ENCODE measurements at places on chromosomes 7 and 10.

DNA sequence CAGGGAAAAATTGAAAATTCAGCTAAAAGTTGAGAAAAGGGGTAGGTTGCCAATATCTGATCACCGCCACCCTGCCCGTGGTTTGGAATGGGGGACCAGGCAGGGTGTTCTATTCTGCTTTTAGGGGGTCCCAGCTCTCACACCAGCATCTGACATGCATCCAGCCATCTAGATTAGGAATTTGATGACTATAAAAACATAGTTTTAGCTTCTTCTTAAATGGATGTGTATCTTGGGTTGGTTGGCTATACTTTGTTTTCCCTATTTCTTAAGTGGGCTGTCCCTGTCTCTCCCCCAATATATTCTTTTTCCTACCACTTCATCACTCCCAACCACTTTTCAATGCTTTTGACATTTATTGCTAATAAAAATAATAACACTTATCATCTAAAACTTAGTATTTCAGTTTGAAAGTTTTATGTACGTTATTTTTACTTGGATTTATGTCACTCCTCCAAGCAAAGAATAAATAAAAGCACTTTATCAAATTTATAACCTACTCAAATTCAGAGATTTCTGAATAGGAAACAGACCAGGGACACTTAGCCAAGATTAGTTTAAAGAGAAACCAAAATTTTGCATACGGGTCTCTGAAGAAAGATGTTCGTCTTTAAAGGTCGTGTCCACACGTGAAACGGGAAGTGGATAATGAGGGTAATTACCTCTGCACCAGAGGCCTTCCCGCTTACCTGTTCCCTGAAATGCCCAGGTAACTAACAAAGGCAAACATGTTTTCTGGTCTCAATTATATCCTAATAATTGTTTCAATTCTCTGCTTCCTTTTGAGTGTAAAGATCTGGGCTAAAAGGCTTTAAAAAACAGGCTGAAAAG, 233.2 kb upstream of the AUTS2 start:
- DNase-seq = no peak

GRCh38 chr7:142890874-142891485, 5.4 kb upstream of the TRPV6 start:
- no peak for DNase-seq

GRCh38 chr10:79491143-79491835, 21.0 kb upstream of the EIF5AL1 start:
- no peak for DNase-seq

GRCh38 chr7:101817471-101818286, at the start of gene CUX1:
Gene CUX1, plus strand, starts transcription at chr7:101817626. Its CDS starts 14 bp downstream, at chr7:101817640.
- no peak for DNase-seq

DNA sequence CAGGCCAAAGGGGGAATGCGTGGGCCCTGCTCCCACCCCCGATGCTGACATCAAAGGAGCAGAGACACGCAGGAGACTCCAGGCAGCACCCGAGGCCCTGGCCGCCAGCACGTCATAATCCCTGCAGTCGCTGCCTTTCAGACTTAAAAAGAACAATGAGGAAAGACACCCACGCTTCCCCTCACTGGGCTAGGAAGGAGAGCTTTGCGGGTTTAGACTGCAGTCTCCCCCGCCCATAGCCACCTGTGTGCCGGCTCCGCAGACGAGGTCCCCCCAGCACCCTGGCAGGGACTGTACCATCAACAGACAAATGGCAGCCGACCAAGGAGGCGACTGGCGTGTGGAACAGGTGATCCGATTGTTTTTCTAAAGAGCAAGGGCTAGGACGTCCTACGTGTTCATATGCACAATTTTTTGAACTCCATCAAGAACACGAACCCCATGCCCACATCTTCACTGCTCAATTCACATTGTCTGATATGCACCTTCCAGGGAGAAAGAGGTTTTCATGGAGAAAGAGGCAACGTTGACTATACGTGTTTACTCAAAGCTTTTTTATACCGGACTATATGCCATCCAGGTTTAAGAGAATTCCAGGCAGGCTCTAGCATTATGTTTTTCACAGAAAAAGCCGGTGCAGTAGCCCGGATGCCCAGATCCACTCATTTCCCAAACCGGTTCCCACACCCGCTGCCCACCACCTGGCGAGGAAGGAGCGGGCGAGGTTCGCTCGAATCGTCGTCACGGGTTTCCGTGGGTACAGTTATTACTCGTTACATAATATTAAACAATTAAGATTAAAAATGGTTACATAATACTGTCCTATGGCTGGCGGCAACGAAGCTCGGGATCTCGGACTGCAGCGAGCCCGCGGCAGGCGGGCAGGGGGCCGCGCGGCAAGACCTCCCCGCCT, 1.1 kb downstream of the GRB10 start:
- no peak for DNase-seq

- DNase-seq = no peak
These were observed 92.4 kb downstream of the SAMD9 start for GRCh38 chr7:93025389-93025788.

- DNase-seq = peak; percentile 71
These were observed 1.1 kb downstream of the PPIA start for GRCh38 chr7:44797329-44798258.

GRCh38 chr7:155951554-155952158, 139.4 kb upstream of the SHH start:
- no peak for DNase-seq

DNA sequence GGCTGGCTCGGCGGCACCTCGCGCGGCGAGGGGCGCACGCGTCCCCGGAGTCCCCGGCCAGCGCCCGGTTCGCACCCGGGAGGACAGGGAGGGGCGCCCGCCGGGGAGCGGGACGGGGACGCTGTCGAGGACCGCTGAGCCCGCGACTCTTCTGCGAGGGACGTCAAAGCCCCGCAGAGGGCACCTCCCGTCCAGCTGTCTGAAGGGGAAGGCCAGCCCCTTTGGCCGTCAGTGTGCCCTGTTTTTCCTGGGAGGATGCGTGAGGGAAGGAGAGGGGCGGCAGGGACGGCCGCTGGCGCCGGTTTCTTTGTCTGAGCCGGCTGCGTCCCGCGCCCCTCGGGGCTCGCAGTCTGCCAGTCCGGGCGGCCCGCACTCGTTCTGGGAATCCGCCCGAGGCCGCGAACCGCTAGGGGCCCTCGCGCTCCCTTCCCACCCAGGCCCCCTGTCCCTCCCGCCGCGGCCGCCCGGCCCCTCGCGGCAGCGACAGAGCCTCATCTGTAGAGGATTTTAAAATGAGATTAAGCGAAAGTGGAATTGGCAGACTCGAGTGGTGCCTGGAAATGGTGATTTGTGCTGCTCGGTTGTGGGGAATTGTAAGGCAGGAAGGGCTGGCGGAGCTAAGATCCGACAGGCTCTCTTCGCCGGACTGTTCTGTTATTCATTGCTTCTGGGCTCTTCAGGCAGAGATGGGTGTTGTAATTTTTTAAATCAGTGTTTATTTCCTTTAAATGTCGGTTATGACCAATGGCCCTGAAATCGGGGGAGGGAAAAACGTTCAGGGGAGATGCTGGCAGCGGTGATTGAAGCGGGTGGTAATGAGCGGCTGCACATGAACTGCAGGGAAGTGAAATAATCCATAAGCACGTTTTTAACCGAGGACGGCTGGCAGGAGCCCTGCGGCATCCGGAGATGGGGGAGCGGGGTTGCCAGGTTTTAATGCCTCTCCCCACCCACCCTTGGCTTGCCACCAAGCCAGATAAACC, 618 bp upstream of the RELN start:
- no peak for DNase-seq

DNA sequence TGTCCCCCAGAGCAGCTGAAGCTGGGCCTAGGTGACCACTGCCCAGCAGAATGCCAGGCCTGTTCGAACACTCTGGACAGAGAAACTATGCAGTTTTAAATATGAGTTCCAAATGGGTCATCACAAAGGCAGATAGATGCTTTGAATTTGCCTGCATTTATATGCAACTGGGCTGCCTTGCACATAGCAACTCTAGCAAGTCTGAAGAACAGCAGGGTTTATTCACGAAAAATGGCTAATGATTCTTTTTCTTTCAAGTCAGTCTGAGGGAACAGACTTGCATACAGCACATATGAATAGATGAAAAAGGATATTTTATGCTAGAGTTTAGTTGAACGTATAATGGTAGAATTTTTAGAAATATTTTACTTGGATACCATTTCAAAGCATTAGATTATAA, 68.5 kb downstream of the SLC35B4 start:
- no peak for DNase-seq

DNA sequence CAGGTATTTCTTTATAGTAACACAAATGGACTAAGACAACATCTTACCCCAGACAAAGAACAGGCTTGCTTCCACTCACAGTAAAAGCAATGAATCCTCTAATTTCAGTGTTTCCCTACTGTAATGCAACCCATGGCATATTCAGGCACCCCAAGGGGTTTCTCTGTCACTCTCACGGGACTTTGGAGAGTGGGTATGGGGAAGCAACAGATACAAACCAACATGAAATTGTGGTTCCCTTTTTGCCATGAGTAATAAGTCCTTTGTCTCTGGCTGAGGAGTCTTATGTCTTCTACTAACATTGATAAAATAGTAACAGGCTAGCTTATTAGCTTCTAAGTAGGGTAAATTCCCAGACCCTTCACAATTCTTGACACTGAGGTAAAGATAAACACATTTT, 51.4 kb upstream of the AOAH start:
- no peak for DNase-seq

GRCh38 chr7:93048136-93048930, 69.4 kb downstream of the SAMD9 start:
- DNase-seq = no peak

GRCh38 chr10:70355051-70356021, 27.1 kb downstream of the LRRC20 start:
- DNase-seq = no peak

DNA sequence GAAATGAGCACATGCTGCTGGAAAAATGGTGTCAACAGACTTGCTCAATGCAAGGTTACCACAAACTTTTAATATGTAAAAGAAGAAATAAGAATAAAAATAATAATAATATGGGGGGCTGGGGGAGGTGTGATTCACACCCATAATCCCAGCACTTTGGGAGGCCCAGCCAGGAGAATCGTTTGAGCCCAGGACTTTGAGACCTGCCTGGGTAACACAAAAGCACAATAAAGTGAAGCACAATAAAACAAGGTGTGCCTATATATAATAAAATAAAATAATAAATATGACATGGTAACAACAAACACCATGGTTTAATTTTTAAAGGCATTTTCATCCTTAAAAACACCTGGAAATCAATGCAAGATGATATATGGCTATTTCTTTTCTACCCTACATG, 25.1 kb downstream of the EIF3A start:
- DNase-seq = no peak

- no peak for DNase-seq
These were observed 136.4 kb downstream of the RPS24 start for GRCh38 chr10:78170026-78170475.

DNA sequence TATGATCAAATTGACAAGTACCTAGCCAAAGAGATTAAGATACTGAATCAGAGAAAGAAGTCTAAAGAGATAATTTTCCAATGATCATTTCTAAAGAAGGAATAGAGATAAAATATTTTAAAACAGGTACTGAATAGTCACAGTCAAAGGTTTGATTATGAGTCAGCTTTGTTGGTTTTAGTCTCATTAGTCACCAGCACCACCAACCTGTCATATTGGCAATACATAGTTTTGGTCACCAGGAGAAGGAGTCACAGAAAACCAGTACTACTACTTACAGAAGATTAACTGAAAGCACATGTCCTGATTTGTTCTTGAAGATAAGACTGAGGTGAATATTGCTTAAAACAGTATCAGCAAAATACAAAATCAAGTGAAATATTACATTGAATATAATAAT, 34.6 kb downstream of the ZEB1 start:
- no peak for DNase-seq

DNA sequence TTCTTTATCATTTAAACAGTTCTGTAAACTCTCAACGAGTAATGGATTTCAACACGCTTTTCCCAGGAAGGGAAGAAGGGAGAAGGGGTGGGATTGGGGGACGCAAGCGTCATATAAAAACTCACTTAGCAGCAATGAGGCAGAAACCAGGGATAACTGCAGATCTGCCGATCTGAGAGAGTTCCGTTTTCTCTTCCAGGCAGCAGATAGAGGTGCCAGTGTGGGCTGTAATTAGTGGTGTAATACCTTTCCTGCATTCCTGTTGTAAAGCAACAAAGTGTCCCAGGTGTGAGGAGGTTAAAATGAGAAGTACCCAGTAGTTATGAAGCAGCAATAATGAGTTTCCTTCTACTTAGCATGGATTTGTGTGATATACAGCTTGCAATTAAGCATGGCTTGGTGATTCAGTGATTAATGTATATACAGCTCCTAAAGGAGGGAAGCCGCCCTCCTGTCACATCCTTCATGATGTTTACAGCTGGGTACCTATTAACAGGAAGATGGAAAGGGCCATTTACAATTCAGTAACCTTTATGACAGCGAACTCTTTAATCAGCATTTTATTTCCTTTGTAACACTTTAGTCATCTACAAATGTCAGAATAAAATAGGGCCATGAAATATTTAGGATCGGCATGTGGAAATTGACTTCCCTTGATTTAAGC, 271.9 kb downstream of the LRMDA start:
- DNase-seq = no peak

- DNase-seq = no peak
These were observed 267.3 kb downstream of the PTPRN2 start for GRCh38 chr7:158320328-158320727.

GRCh38 chr7:142228537-142229104, 29.2 kb downstream of the PRSS58 start:
- DNase-seq = no peak

DNA sequence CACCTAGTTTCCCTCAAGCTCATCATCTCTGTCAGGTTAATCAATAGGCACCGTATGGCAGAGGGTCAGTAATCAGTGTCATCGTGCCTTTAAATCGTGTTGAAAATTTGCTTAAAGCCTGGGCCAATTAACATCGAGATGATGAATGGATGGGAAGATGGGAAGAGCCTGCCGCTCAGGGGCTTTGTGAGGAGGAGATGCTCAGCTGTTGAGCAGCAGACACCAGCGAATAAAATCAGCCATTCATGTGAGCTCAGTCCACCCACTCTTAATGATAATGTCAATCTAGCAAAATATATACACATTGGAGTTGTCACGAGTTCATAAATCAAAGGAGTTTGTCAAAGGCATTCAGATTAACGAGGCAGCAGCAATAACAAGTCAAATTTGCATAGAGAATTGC, 97.7 kb downstream of the BTRC start:
- DNase-seq = no peak

- DNase-seq = no peak
These were observed 163.8 kb downstream of the INHBA start for GRCh38 chr7:41538810-41539724.

- DNase-seq = no peak
These were observed 123.8 kb downstream of the IPMK start for GRCh38 chr10:58143944-58144343.

GRCh38 chr10:33975481-33975880, 641.0 kb upstream of the NRP1 start:
- no peak for DNase-seq

- DNase-seq = no peak
These were observed 58.5 kb downstream of the CLRN3 start for GRCh38 chr10:127834221-127834620.
